ENCODE measurements at places on chromosomes 12 and 14.

DNA sequence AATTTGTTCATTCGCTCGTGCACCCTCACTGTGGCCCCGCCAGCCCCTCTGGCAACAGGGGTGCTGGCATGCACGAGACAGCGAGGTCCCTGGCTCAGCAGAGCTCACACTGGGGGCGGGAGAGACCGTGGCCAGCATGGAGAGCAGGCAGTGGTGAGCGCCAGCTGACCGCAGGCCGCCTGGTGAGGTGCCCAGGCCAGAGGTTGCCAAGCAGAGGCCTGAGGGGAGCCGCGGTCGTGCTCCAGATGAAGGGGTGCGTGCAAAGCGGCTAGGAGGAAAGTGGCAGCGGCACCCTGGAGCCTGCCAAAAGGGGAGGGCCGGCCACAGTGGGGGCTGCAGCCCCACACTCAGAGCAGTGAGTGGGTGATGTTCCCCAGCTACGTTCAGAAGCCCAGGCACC lies 56.1 kb downstream of the CDC42BPB start:
- no peak for DNase-seq

GRCh38 chr12:90905691-90906370 lies 49.1 kb downstream of the CCER1 start:
- DNase-seq = peak; percentile 37

GRCh38 chr14:47846008-47846407 lies 170.6 kb upstream of the MDGA2 start:
- no peak for DNase-seq

GRCh38 chr12:52837781-52838608 lies 3.9 kb upstream of the KRT79 start:
- peak; percentile 58 for DNase-seq

DNA sequence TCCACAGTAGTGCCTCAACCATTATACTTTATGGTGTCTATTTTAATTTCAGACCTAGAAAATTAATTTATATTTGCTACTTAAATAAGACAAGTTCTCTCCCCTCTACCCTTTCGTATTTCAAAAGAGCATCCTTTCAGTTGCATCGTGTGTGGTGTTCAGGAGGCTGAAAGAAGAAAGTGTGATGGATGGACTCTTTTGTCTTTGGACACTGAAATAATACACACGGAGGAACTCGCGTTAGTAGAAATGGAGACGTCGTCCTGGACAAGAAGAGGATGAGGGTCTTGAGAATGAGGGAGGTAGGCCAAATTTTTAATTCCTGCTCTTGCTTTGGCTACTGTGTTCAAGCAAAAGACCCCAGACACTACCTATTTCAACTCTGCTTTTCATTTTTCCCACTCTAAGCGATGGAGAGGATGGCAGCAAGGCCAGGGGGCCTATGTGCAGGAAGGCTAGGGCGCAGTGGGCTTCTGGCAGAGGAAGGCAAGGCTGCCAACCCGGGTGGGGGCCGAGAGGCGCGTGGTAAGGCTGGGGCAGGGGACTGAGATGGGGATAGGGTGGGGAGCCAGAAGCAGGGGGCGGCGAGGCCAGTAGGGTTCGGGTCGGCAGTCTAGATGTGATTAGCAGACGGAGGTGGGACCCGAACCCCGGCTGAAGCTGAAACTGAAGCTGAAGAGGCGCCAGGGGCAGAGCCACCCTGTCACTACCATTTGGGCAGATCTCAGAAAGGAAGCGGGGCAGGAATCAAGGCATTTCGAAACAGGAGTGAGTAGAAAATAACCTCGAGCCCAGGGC lies 722 bp downstream of the TMED8 start:
- DNase-seq = no peak

GRCh38 chr12:99552022-99552421 lies 95.5 kb upstream of the GARIN6 start:
- DNase-seq = no peak

DNA sequence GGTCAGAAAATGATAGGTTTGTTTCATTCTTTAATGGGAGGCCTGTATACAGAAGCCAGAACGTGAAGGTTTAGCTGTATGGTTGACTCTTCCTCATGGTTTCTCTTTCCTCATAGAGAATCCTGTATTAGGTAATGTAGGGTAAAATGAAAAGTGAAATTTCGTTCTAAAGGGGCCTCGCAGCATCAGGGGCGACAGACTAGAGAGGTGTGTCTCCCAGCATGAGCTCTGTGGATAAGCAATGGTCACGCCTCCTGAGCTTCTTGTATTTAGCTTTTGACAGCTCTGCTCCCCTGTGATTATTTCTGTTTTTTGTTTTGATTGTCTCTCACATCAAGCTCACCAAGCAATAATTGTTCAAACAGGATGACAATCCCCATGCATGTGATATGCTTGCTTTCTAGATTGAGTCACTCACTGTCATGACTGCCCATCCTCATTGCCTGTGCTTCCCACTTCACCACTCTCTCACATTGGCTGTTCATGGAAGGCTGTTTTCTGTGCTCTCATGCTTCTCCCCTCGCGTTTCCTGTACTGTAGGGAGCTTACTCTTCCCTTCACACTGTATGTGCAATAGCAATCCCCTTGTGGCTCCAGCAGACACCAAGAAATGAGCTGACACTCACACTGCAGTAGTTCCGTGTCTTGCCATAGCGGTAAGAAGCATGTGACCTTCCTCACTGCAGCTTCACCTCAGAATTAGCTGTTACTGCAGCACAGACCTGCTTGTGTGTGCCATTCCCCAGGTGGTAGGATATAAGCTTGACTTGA lies 44.0 kb downstream of the RAD52 start:
- DNase-seq = no peak

DNA sequence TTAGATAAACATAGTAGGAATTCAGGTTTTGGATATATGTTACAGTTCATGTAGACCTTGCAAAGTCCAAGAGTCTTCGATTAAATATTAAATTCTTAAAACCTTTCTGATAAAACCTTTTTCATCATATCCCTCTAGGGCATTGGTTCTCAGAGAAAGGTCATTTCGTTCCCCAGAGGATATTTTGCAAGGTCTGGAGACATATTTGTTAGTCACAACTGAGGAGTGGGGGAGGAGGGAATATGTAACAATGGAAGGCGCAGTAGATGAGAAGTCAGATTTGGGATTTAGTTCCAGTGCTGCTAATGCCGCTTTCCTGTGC lies 5.3 kb downstream of the TMEM253 start:
- peak; percentile 65 for DNase-seq

Measured in amniotic epithelial cell (primary cell).